ENCODE measurements at places on chromosomes 2 and 18. TPM values are rescaled to one million over a fixed set of nuclear protein-coding genes. Genes with fewer than 3 reads are reported as not detected.

Gene FIGN
- total RNA-seq, result 2.7 TPM

Gene ARHGEF4
- total RNA-seq, result 4.7 TPM

Gene PLB1
- total RNA-seq, result 1.3 TPM

Gene SFTPB
- total RNA-seq, result not detected

Gene LOXHD1
- total RNA-seq, result not detected

Gene NEU2
- total RNA-seq, result not detected

Gene RGPD4
- total RNA-seq, result not detected

Gene CFAP53
- 0.46 TPM for total RNA-seq

Gene SCN3A
- total RNA-seq, result 0.40 TPM

Gene CELF4
- not detected for total RNA-seq

Gene PJVK
- 2.5 TPM for total RNA-seq

Gene ZNG1B
- 27.8 TPM for total RNA-seq

Gene CCDC141
- total RNA-seq, result 0.53 TPM

Measured in smooth muscle cell of the pulmonary artery (primary cell).